ENCODE measurements at places on chromosomes 1 and 21.

DNA sequence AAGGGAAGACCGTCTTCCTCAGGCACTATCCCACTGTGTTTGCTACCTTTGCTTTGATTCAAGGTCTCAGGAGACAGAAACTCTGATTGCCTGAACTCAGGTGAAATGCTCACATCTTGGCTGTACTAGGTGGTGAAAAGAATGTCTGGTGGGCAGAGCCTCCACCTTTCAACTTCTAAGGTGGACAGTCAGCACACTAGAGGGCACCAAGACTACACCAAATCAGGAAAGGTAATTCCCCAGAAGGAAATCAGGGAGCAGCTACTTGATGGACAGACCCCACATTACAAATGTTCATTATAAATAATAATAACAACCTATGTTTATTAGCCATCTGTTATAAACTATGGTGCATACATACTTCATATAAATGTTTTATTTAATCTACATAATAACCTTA lies 220.9 kb downstream of the ATG4C start:
- DNase-seq: no peak

DNA sequence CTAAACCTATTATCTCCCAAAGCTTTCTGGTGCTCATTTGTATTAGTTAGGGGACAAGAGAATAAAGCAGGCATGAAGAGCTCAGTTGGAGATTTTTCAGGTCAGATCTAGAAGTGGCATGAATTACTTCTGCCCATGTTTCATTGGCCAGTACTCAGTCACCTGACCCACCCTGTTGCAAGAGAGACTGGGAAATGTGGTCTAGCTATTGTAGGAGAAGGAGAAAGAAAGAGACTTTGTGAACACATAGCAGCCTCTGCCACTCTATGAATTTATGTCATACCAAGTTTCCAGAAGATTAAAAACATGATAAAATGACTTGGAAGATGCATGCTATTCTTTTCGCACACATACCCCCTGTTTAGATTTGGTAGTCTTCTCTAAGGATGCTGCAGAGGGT lies 302.3 kb upstream of the RUNX1 start:
- no peak for DNase-seq

- no peak for DNase-seq
These were observed 384.9 kb downstream of the HLX start for GRCh38 chr1:221263831-221264767.

- DNase-seq: no peak
These were observed 13.4 kb upstream of the PGBD2 start for GRCh38 chr1:248892590-248892989.

Measured in muscle of arm (tissue), 14 donors.